Activated naive CD8-positive, alpha-beta T cell treated with anti-CD3 and anti-CD28 coated beads, Interleukin-2, amount 50 U/mL, for 24 hours (primary cell): ENCODE measurements at places on chromosomes 2 and 18.

GRCh38 chr2:196247976-196248280 lies 76.5 kb upstream of the STK17B start:
- no peak for DNase-seq

- DNase-seq, result no peak
Measured at GRCh38 chr2:239693330-239693729, 292.5 kb upstream of the HDAC4 start.

DNA sequence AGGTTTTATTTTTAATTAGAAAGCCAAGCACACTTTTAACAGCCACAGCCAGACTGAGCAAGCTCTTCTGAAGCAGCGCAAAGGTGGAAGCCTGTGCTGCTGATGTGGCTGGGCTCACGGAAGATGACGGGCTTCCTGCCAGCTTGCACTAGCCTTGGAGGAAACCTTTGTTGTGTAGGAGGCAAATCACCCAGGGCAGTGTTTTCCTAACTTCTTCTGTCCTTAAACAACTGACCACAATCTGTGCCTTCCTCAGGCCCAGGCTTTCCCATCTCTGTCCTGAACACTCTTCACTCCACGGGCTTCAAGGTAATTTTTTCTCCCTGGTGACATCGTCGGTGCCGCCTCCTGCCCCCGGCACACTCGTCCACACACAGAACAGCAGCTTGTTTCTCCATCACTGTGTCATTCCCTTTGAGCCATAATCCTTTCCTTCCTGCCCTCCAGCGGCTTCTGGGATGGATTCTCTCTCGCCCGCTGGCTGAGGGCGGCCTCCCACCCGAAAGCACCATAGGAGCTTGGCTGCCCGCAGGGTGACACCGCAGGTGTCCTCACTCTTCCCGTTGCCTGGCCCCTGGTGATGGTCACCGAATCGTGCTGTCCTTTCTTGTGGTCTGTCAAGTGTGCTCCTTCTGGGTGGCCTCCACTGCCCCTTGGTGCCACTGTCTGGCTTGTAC lies 31.1 kb upstream of the INHBB start:
- no peak for DNase-seq

GRCh38 chr2:147096671-147097070 lies 748.2 kb upstream of the ACVR2A start:
- no peak for DNase-seq

DNA sequence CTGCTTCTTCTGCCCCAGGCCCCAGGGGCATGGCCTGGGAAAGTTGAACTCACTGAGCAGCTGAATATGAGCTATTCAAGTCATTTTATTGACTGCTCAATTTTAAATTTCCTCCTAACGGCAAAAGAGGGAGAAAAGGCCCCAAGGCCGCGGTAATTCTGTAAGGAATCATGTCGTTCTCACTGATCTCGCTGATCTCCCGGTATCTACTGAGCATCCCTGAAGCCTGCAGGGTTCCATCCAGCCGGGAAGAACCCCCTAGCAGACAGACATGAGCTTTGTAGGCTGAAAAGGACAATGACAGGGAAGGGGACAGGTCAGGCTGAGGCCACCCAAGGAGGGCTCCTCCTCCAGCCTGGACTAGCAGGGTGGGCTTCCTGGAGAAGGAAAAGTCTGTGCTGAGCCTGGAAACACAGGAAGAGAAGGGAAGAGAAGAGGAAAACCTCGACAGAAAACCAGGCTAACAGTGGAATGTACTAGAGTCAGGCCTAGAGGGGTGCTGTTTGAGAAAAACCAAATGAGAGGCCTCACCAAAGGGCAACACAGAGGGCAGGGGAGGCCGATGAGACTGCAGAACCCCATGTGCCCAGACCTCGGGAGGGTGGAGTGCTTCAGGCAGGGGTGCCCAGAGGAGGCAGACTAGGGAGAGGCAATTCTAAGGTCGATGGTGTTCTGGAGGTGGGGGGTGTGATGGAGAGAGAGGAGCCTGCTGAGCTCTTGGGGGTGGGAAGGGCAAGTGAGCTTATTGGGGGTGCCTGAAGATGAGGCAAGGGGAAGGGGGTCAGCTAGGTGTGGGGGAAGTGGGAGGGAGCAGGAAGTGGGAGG lies 2.9 kb upstream of the NPPC start:
- DNase-seq, result no peak

DNA sequence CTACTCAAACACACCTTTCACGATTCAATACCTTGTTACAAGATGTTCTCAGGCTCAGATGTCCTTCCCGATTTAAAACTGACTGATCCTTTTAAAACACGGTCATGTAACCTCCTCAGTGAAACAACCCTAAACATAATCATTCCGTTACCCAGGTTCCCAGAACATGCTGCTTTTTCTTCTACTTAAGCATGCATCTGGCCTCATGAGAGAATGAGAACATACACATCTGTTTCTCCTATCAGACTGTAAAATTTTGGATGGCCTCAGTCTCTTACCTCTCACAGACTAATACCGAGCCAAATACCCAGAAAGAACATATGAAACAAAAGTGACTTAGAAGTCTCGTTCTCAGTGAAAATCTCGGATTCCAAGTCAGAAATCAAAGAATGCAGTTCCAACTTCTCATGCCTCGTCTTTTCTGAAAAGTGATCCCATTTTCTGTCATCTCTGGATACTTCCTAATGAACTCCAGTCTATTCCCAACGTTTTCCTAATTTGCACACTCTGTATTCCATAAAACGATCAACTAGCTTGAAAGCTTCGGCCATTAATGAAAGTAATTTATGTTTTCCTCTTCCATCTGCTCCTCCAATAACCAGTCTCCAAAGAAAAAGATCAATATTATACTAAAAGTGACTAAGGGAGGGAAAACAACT lies 919 bp downstream of the SF3B1 start:
- DNase-seq, result no peak

GRCh38 chr2:105954891-105955290 lies 210.2 kb downstream of the NCK2 start:
- no peak for DNase-seq

DNA sequence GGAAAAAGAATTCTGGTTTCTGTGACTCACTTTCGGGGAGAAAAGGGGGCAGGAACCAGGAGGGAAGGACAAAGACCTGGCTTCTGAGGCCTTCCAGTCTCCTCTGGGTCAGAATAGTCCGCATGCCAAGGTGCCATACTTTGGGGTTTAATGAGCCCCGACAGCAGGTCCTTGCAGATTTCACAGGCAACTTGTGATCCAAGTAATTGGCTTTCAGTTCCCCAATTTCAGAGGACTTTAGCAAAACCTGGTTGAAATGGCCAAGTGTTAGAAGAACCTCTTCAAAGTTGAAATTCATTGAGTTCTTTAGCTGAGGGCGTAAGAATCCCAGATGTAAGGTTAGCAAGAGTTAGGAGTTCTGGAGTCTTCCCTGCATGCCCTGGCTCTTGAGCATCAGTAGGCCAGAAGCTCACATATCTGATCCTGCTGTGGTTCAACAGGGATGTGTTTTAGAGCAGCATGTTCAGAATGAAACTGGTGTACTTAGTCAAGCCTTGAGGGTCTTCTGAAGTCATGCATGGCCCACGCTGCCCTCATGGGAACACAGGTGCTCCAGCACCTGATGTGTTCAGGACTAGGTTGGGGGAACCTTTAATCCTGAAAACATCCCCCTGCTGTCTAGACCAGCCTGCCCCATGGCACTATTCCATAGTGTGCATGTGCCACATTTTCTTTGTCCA lies 143.0 kb downstream of the NUP35 start:
- no peak for DNase-seq

GRCh38 chr2:106197878-106198277 lies 3.8 kb upstream of the UXS1 start:
- no peak for DNase-seq

- no peak for DNase-seq
Measured at GRCh38 chr2:26491563-26492167, 13.7 kb upstream of the OTOF start.

DNA sequence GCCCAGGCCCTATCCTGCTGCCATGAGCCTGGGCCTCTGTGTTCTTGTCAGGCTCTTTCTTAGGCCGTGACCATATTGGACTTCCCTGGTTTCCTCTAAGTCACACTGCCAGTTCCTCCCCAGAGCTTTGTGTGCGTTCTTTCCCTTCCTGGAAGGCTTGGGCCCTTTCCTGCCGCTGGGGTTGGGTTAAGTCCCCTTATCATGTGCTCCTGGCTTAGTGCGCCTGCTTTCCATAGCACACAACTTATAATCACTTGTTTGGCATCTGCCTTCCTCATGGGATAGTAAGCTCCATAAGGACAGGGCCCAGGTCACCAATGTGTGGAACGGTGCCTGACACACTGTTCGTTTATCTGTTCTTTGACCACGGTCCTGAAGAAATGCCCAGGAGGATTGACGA lies 31.3 kb downstream of the NIFK start:
- DNase-seq, result no peak

GRCh38 chr2:174761837-174762236 lies 2.4 kb downstream of the CHRNA1 start:
- no peak for DNase-seq

- no peak for DNase-seq
Measured at GRCh38 chr18:6885006-6885481, 155.5 kb downstream of the ARHGAP28 start.

- no peak for DNase-seq
Measured at GRCh38 chr2:67879586-67880290, 183.1 kb downstream of the C1D start.

DNA sequence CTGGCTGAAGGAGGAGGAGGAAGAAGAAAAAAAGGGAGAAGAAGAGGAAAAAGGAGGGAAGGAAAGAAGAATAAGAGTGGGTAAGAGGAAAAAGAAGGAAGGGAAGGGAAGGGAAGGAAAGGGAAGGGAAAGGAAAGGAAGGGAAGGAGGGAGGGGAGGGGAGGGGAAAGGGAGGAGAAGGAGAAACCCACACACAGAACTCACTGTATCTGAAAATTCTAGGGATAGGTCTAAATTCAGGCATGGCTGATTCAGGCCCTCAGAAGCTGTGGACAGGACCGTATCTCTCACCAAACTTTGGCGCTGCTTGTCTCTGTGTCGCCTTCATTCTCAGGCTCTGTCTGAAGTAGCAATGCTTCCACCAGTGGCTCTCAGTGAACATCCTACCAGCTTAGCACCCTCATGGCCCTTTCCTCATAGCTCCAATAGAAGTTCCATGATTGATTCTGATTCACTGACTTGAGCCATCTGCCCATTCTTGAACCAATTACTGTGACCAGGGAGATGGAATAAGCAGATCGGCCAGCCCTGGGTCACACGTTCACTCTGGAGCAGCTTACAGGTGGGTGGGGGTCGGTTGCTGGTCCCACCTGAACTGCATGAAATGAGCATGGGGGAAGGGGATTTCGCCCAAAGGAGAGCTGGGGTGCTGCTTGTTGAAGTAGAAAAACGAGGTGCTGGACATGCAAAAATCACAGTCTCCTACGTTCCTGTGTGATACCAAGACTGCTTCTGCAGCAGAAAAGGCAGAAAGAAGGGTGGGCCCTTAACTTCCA lies 59.7 kb downstream of the TTC32 start:
- DNase-seq, result no peak

GRCh38 chr2:10873171-10873570 lies 38.6 kb upstream of the KCNF1 start:
- no peak for DNase-seq

GRCh38 chr2:47721296-47721695 lies 61.6 kb upstream of the MSH6 start:
- no peak for DNase-seq

DNA sequence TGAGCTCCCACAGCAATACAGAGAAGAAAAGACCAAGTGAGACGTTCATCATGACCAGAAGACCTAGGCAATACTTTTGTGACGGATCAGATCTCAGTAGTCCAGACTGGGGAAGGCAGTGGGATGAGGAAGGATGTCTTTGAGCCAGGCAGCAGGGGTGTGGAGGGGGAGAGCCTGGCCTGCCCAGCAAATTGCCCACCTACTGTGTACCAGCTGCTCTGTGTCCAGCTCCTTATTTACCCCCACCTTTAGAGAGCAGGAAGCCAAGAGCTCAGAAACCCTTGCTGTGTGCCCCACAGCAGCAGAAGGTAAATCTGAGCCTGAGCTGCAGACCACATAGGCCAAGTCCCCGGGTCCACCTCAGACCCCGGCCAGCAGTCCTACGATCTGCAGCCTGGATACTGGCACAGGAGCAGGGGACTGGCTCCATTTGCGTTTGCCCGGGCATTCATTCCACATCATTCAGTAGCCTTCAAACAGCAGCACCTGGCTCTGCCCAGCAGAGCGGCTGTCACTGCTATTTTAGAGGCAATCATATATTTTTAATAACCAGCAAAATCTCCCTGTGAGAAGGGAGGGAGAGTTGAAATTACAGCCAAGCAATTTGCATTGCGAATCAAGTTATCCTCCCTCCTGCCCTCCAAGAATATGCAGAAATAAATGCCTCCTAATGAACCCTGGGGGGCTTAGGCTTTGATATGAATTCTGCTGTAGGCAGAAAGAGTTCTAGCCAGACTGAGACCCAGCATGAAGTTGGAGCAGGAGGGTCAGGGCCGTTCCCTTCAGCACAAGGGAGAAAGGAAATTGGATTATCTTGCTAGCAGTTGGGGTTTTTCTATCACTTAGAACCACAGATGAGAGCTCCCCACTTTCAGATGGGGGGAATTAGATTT lies 110.0 kb upstream of the FZD7 start:
- no peak for DNase-seq

GRCh38 chr2:154587739-154588138 lies 110.8 kb upstream of the KCNJ3 start:
- DNase-seq, result no peak

- no peak for DNase-seq
Measured at GRCh38 chr2:10048501-10049171, 5.3 kb downstream of the KLF11 start.

DNA sequence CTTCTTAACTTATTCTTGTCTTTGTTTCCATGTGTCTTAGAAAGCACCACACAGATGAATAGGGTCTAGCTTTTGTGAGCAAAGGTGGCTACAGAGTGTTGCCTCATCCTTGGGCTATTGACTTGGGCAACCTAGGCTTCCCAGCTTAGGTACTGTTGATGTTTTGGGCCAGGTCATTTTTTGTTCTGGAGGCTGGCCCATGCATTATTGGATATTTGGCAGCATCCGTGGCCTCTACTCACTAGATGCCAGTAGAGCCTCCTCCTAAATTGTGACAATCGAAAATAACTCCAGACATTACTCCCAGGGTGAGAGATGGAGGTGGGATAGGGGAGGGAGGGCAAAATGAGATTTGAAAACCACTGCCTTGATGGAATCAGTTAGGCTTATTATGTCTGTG lies 127.3 kb upstream of the EPC2 start:
- no peak for DNase-seq

DNA sequence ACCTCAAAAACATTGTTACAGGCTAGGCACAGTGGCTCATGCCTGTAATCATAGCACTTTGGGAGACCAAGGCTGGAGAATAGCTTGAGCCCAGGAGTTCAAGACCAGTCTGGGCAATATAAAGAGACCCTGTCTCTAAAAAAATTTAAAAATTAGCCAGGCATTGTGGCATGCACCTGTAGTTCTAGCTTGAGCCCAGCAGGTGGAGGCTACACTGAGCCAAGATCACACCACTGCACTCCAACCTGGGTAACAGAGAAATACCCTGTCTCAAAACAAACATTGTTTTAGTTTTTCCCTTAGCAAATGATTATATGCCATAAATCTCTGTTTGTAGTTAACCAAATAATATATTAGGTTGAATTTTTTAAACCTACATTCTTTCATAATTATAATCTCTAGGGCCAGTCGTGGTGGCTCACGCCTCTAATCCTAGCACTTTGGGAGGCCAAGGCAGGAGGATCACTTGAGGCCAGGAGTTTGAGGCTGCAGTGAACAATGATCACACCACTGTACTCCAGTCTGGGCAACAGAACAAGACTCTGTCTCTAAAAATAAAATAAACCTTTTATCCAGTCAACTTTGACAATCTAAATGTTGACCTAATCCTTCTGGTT lies 13.3 kb upstream of the CYP20A1 start:
- peak; percentile 20 for DNase-seq
